ENCODE measurements at places on chromosomes 12 and 14. TPM values are rescaled to one million over a fixed set of nuclear protein-coding genes. Genes with fewer than 3 reads are reported as not detected.

Gene ERO1A
- 34.4 TPM for total RNA-seq

Gene TMEM117
- total RNA-seq, result 6.7 TPM

Gene MYO1H
- total RNA-seq, result not detected

Gene ETFBKMT
- total RNA-seq, result 2.2 TPM
